ENCODE measurements at places on chromosomes 12 and 14.

- DNase-seq = no peak
These were observed 24.8 kb upstream of the GPR68 start for GRCh38 chr14:91269076-91269991.

DNA sequence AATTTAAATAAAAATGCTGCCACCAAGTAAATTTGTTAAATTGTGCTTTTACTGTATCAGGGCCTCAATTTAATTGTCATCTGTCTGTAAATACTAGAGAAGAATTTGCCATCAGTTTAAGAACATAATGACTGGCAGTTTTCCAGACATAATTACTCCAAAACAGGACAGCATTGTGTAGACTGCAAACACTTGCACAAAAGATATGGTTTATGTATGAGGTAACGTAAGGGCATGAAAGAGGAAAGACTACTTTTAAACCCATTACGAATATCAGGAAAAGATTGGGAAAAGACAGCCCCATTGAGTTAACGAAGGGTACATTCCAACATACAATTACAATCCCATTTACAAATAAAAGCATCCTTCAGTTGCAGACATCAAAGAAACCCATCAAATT lies 59.8 kb upstream of the KRR1 start:
- no peak for DNase-seq

GRCh38 chr12:90951432-90952105 lies 3.4 kb downstream of the CCER1 start:
- no peak for DNase-seq

DNA sequence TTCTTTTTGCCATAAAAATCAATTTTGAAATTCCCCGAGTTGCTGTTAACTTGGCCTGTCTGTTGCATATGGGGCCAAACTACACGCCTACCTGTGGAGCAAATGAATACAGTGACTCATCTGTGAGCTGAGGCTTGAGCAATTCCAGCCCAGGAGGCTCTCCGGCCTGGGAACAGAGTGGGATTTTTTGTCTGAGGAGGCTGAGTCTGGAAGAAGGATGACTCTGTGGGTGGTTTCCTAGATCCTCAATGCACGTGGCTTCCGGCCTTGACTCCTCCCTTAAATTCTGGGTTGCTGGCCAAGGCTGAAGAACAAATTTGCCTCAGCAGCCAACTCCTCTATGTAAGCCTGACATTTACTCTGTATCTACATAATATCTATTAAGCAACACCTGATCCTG lies 124.1 kb downstream of the SSPN start:
- DNase-seq = no peak

DNA sequence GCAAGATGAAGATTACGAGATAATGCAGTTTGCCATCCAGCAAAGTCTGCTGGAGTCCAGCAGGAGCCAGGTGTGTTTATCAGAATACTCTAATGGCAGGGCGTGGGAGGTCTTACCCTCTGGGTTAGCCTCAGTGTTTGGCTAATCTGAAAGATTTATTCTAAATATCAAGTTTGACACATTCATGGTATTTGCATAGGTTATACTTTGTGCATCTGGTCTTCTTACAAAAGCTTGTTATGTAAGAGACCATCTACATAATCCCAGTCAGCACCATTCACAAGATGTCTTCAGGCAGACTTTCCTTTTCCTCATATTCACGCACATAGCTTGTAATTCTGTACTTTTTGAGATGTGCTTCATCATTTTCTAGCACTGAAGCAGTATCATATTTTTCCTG lies 14.4 kb downstream of the C12orf76 start:
- DNase-seq = no peak

- DNase-seq = no peak
These were observed 8.1 kb downstream of the C14orf180 start for GRCh38 chr14:104587641-104588040.

DNA sequence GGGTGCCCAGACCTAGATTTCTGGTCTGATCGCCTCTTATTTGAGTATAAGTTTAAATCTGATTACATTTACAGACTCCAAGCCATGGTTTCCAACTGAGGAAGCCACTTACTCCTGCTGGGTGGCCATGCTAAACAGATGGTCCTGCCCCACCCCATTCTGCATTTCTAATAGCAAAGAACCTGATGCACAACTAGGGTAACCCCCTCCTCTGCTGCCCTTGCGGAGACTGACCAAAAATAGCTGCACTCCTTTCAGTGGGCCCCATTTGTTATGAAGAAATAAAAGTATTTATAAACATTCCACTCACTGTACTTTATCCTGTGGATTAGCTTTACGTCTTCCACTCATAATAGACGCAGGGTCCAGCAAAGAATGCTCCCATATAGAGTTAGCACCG lies 6.8 kb downstream of the GIT2 start:
- DNase-seq = no peak

DNA sequence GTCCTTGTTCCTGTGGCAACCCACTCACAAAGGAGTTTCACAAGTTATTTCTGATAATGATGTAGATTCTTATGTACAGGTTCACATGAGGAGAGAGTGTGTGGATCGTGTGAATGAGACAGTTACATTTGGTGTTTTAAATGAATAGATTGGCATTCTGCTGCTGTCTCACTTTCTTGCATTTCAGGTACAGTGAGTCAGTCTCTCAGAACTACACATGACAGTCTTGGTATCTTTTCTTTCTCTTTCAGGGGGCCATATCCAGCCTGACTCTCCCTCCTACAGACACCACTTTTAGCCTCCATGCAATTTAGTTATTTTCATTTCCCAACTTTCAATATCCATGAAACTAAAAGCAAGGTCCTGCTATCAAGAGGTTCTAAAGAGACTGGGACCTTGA lies 19.9 kb upstream of the TMTC2 start:
- no peak for DNase-seq

DNA sequence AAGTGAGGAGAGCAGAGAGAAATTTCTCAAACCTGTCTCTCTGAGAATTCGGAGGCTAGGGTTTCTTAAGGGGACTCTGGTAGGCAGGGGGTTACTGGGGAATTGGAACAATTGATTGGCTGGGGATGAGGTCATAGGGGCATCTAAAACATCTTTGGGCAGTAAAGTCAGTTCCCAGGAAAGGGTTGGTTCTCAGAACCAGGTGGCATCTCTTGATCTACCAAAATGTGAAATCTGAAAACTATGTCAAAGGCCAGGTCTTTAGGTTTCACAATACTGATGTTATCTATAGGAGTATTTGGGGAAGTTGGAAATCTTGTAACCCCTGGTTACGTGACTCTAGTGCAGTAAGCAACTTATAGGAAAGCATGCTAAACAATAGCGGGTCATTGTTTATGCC lies 6.9 kb downstream of the C12orf75 start:
- no peak for DNase-seq

DNA sequence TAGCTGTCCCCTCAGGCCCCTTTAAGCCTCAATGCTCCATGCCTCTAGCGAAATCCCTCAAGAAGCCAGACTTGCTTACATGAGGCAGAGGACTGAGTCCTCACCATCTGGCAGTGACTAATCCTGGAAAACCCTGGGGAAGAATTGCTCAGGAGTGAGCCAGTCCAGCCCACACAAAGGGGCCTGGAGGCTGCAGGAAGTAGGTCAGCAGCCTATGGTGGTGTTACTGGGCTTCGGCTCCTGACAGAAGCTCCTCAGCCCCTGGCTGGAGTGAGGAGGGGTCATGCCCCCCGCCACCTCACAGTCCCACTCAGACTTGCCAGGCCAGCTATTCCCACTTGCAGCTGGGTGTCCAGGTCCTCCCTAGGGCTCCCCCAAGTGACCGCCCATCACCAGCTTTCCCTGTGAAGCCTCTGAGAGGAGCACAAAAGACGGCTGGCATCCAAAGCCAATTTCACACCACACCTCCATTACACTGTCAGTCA lies 250.5 kb downstream of the DPF3 start:
- DNase-seq = no peak

DNA sequence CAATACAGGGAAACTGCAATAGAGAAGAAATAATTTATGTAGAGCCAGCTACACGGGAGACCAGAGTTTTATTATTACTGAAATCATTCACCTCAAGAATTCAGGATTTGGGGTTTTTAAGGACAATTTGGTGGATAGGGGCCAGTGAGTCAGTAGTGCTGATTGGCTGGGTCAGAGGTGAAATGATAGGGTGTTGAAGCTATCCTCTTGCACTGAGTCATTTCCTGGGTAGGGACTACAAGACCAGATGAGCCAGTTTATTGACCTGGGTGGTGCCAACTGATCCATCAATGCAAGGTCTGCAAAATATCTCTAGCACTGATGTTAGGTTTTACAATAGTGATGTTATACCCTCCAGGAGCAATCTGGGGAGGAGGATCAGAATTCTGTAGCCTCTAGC lies 486.3 kb downstream of the LRIG3 start:
- DNase-seq = no peak

DNA sequence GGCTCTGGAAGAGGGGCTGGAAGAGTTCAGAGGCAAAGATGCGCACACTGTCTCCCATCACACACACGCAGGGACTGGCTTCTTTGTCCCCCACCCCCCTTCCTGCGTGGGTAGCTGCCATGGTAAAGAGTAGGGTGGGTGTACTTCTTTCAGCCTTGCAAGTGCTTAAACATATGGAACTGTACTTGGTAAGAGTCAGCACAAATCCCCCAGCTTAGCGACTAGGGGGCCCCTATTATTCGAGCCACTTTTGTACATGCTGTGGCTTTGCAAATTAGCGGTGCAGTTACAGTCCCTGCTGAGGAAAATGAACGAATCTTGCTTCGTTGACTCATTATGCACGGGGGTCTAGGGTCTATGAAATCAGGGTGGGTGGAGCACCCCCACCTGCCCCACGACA lies 123.8 kb downstream of the AACS start:
- DNase-seq = no peak

DNA sequence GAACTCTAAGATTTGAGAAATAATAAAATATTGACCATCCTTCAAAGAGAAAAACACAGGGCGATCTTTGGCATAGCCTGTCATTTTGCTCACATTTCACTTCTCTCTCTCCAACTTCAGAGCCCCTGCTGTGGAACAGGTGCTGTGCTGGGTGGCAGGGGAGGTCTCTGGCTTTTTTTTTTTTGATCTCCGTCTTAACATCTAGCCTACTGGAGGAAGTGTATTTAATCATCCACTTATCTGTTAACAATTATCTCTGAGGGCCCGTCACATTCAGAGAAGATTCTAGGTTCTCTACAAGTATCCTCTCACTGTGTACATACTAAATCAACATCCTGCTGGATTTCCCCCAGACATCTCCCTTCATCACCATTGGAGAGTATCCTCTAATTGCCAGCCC lies 34.1 kb downstream of the CHST11 start:
- no peak for DNase-seq

- no peak for DNase-seq
These were observed 12.5 kb downstream of the GNS start for GRCh38 chr12:64746663-64747062.

GRCh38 chr14:99129211-99129696 lies 142.7 kb downstream of the BCL11B start:
- DNase-seq = no peak

- DNase-seq = no peak
These were observed 45.9 kb downstream of the LGMN start for GRCh38 chr14:92702441-92702918.

DNA sequence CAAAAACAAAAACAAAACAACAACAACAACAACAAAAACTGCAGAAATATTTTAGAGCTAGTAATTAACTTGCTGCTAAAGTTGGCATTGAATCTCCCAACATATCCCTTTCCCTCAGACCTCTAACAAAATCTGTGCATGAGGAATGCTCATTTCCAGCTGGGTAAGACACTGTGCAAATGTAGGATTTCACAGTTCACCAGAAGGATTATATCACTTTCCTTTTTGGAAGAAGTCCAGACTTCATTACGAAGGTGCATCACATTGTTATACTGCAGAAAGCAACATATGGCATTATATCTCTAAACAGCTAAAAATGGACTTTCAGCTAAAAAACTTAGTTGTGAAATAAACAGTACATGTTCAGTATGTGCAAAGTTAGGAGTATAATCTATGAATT lies 341.8 kb downstream of the FSCB start:
- no peak for DNase-seq

GRCh38 chr14:50353126-50353525 lies 41.0 kb downstream of the DMAC2L start:
- no peak for DNase-seq

DNA sequence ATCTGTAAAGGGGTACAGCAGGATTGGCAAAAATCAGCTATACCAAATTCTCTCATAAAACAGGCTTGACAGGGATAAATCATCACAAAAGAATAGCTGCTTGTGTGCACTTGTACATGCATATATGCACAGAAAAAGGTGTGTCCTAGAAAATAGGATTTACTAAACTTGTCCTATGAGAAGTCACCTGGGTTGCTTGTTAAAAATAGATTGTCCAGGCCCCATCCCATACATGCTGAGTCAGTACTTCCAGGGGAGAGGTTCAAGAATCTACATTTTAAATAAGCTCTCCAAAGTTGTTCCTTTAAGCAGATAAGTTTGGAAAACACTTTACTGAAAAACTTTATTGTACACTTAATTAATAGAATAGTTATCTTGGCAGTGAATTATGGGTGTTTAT lies 123.1 kb downstream of the ANO6 start:
- DNase-seq = no peak

DNA sequence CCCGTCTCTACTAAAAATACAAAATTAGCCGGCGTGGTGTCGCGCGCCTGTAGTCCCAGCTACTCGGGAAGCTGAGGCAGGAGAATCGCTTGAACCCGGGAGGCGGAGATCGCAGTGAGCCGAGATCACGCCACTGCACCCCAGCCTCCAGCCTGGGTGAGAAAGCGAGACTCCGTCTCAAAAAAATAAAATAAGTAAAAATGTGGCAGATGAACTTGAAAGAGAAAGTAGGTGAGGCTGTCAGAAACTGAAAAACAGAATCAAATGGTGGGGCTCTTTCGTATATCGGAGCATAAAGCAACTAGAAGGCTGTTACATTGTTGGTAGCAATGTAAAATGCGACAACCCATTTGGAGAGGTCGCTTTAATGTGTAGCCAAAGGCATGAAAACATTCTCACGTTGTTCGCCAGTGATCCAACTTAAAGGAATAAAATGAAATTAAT lies 767 bp upstream of the CCNT1 start:
- no peak for DNase-seq

DNA sequence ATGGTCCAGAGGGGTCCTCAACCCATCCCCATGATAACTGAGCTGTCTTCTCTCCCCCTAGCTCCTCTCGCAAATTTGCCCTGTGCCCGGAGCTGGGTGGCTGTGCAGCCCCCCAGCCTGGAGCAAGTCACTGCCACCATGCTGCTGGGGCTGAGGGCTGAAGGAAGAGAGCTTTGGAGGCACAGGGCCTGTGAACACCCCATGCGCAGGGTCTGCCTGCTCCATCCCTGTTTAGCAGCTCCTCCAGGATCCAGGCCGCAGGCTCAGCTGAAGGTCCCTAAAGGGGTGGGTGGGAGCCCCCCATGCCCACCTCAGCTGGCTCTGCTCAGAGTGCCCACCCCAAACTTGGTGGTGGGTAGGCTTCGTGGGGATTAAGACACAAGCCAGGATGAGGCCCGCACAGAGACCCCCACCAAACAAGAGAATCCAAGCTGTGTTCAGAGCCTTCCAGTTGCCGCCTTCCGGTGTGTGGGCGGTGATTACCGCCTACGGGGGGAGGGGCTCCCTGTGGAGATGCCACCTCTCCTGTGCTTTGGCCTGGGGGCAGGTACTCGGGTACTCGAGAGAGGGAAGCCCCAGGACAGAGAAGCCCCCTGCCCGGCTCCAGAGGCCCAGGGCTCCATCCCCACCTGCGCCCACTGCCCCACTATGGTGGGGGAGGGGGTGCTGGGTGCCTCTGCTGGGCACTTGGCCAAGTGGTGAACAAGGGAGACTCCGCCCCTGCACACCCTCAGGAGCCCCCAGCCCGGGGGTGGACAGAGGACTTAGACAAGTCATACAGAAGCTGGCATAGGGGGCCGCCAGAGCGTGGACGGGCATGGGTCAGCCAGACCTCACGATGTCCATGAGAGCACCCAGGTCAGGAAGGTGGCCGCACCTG lies 1.4 kb upstream of the JAG2 start:
- no peak for DNase-seq

- no peak for DNase-seq
These were observed 74.9 kb downstream of the NTF3 start for GRCh38 chr12:5506821-5507231.

Data from stimulated activated CD8-positive, alpha-beta memory T cell treated with anti-CD3 and anti-CD28 coated beads, Interleukin-2, amount 100 ng/mL, for 1 hour (primary cell).